Melanocyte of skin (primary cell): ENCODE measurements at places on chromosomes 4 and X. TPM values are rescaled to one million over a fixed set of nuclear protein-coding genes. Genes with fewer than 3 reads are reported as not detected.

ZFP42 gene
- 0.36 and 0.69 TPM in 2 replicates for total RNA-seq

SLIT2 gene
- 0.33 and 1.1 TPM in 2 replicates for total RNA-seq

TAF7L gene
- 1.1 and 1.3 TPM in 2 replicates for total RNA-seq

TXK gene
- total RNA-seq: 0.34 and 0.36 TPM in 2 replicates

USP17L30 gene
- total RNA-seq: not detected in 2 replicates
